Natural killer cell treated with Interleukin-12 subunit alpha and Interleukin-12 subunit beta and Interleukin-15 and Interleukin-18, amount 100 ng/mL, for 72 hours (primary cell): ENCODE measurements at places on chromosomes 5 and 9.

DNA sequence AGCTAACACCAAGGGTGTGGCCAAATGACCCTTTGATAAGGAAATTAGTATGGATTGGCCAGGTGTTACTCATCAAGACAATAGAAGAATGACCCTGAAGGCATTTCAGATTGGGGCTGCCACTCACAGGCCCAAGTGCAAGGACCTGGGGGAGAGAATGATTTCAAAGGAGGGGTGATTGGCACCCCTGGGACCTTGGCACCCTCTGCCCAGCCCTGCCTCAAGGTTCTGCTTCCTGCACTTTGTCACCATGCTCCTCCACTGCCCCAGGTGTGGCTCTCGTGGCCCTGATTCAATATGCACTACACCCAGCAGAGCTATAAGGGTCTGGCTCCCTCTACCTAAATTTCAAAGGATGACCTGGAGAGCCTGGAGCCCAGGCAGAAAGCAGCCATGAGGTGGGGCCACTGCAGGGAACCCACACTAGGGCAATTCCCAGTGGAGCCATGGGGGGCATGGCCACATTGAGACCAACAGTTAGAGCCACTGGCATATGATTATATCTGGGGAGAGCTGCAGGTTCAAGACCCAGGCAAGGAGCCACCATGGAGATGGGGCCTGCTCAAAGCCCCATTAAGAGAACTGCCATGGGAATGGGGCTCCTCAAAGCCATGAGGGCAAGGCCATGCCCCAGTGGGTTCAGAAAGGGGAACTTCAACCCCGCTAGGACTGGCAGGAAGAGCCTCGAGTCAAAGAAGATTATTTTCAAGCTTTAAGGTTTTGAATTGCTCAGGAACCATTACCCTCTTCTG is 93.0 kb downstream of the CEMIP2 start:
- no peak for DNase-seq

DNA sequence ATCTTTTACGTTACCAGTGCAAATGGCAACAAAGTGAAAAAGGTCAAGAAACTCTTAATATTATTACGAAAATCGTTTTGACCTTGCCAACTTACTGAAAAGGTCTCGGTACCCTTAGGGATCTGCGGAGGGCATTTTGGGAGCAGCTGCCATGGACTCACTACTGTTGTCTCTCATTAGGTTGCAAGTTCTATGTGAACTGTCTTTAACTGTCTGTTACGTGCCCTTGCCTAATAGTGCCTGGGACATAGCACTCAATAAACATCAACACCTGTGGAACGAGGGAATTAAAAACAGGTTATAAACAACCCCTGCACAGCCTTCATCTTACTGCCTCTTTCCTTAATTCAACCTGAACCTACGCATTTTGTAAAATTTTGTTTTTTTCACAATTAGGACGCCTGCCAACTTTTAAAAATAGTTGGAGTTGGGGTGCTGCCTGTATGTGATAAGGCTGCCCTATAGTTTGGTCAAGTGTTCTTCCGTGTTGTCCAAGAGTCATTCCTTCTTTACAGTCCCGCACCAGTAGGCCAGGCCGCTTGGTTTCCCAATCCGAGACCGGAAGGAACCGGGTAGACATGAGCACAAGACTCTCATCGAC is 527 bp upstream of the SREK1 start:
- no peak for DNase-seq

GRCh38 chr5:41418220-41419031 is 92.0 kb downstream of the PLCXD3 start:
- no peak for DNase-seq

DNA sequence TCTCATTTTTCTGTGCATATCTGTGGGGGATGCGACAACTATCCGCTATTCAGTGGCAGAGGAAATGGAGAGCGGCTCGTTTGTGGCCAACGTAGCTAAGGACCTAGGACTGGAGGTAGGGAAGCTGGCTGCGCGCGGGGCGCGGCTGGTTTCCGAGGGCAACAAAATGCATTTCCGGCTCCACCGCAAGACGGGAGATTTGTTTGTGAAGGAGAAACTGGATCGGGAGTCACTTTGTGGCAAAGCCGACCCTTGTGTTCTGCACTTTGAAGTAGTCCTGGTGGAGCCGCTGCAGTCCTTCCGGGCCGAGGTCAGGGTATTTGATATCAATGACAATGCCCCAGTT is 320 bp downstream of the PCDHB1 start:
- DNase-seq = no peak

DNA sequence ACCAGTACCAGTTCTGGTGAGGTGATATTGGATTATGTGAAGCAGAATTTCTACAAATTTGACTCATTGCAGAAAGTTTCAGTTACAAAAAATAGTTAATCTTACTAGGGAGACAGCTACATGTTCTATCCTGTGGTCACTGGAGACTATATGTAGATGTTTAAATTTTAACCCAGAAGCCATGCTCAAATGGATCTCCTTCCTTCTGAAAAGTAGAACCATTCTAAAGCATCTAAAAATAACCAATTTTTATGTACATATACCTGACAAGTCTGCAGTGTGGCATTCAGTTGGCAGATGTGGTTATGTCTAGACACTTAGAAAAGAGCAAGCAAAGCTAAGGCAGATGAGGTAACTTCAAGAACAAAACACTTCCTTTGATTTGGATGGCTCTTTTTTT is 65.5 kb upstream of the POU4F3 start:
- DNase-seq = no peak

GRCh38 chr9:14313951-14314423 is at the start of gene NFIB:
Gene NFIB (minus strand): TSS chr9:14314141. CDS start chr9:14313511, 630 bp downstream.
- no peak for DNase-seq

GRCh38 chr9:86035827-86036440 is 63.4 kb downstream of the GOLM1 start:
- DNase-seq = no peak

DNA sequence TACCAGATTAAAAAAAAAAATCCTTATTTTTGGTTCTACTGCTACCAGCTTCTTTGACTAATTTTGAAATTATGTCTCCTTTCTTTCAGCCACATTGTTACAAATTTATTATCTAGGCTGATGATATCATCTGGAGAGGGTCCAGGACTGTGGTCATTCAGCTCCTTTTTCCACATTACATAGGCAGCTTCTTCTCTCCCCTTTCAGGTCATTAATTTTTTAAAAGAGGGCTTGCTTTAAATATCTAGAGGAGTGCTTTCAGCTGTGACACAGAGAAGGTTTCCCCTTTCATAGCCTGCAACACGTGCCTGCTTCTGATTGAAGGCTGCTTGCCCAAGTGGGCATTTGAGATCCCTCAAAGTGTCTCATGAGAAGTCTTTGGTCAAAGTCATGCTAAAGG is 155.7 kb upstream of the PAPPA start:
- no peak for DNase-seq

DNA sequence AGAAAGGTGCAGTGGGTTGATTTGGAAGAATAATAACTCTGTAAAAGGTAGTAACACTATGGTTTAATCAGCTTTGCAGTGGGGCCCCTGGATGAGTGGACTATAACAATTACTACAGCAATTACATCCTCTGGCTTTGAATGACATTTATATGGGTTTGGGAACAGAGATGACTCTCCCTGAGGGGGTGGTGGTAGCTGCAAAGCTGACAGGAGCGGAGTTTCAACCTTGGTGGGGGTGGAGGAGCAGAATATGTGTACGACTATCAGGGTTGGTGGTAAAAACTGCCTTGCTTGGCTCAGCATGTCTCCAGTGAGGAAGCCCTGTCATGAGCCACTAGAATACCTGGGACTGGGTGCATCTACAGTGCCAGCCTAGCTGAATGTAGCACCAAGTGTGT is 28.3 kb upstream of the NR3C1 start:
- no peak for DNase-seq

GRCh38 chr5:166509085-166509484 is 1782.4 kb upstream of the WWC1 start:
- no peak for DNase-seq

- peak; percentile 78 for DNase-seq
Observed at GRCh38 chr9:112348257-112349007, 15.0 kb upstream of the PTBP3 start.

- DNase-seq = peak; percentile 54
Observed at GRCh38 chr9:93904649-93905472, 50.3 kb downstream of the BARX1 start.

- no peak for DNase-seq
Observed at GRCh38 chr9:16704116-16705110, 166.1 kb downstream of the BNC2 start.

DNA sequence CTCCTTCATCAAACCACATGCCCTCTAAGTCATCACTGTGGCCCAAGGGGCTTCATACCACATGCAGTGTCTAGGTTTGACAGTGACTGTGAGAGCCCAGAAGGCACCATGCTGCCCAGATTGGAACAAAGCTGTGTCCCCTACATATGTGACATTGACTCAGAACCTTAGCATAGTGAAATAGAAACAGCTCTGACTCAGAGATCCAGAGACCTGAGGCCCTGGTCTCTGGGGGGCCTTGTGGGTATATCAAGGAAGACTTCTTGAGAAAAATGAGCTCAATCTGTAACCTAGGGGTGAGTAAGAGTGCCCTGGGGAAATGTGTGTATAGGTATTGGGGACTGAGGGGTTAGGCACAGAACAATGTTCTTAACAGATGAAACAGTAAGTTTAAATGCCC is 7.1 kb upstream of the ENTREP1 start:
- no peak for DNase-seq

DNA sequence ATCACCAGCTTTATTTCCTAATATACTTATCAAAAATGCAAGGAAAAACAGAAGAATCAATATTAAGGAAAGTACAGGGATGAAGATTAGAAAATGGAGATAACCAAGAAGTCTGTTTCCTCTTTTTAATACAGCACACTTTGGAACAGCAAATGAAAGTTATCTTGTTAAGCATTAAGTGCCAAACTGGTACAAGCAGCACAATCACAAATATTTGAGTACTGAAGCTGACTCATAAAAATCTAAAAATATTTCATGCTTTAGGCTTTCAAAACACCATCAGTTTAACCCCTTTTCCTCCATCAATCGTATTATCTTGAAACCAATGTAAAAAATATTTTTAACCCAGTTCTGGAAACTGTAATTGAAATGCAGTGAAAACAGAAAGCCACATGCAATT is 2.7 kb downstream of the FBXW11 start:
- no peak for DNase-seq
